ENCODE measurements at places on chromosomes 5 and 9.

- DNase-seq = no peak
Observed at GRCh38 chr9:31390403-31391025, 993.9 kb upstream of the ACO1 start.

GRCh38 chr9:129962451-129962864 lies 80.5 kb downstream of the FNBP1 start:
- no peak for DNase-seq

DNA sequence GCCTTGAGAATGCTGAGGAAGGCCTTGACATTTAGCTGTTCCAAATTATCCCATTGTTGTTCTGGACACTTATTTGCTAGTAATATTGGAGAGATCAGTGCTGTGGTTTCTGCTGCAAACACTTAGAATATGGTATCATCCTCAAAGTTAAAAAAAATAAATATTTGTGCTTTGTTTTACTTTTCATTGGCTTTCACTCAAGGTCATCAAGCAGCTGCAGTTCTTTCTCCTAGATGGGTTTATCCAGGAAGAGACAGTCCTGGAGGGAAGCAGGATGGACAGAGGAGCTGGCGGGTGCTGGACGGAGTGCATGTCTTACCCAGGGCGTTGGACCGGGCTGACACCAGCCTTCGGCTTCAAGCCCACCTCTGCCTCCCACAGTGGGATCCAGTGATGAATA lies 193.6 kb downstream of the MTRR start:
- DNase-seq = no peak

- no peak for DNase-seq
Observed at GRCh38 chr5:113693701-113694100, 180.2 kb downstream of the YTHDC2 start.

GRCh38 chr9:107489687-107490605 lies at the start of gene KLF4:
TSS of gene KLF4 (minus strand) at chr9:107489769. CDS start at chr9:107489172, 597 bp downstream.
- peak; percentile 93 for DNase-seq

- DNase-seq = no peak
Observed at GRCh38 chr9:38671372-38671731, 48.6 kb downstream of the FAM240B start.

- peak; percentile 13 for DNase-seq
Observed at GRCh38 chr5:136686192-136686872, 321.0 kb upstream of the TRPC7 start.

DNA sequence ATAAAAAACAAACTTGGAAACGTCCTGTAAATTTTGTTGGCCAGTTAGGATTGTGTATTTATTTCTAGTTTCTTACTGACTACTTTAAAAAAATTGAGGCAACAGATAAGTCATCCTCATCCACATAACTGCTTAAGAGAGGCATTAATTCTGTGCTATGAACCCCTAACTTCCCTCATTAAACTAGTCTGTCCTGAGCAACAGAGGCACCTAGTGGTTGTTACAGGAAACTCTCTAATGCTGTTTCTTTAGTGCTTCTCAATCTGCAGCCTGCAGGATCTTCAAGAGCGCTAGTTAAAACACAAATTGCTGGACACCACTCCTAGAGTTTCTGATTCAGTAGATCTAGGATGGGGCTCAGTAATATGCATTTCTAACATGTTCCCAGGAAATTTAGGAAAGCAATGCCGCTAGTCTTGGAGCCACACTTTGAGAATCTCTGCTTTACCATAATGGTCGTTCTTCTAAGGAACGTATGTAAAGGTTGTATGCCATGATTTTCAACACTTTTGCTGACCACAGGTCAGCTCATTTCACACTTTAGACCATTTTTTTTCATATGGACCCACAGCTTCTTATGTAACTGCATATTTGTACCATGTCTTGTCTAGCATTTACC lies 410.1 kb upstream of the SMARCA2 start:
- DNase-seq = peak; percentile 1

- no peak for DNase-seq
Observed at GRCh38 chr5:178244576-178244975, 12.0 kb upstream of the PHYKPL start.

DNA sequence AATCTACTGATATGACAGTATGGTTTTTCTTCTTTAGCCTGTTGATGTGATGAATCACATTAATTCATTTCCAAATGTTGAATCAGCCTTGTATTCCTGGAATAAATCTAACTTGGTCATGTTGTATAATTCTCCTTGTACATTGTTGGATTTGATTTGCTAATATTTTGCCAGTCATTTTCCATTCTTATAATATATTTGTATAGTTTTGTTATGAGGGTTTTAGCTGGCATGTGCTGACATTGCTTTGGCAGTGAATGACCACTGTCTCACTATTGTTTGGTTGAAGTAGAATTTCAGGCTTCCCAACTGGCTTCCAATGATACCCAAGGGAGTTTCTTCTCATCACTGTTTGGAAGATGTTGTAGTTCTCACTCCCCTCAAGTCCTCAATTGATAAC lies 983.0 kb upstream of the PTPRD start:
- no peak for DNase-seq

DNA sequence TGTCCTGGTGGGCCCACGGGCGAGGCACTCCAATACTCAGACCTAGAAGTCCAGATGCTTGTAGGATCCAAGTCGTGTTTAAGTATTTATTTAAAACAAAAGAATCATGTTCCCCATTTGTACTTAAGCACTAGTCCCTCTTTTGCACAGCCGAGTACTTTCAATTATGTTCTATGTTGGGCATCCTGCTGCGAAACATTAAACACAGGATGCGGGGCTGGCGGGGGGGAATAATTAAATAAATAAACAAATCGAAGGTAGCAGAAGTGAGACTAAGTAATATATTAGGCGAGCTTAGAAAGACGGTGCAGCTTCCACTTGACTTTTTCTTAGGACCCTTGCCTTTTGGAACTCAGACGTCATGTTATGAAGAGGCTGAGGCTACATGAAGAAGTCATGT lies 1129.2 kb upstream of the ACO1 start:
- DNase-seq = no peak

GRCh38 chr5:141657937-141658545 lies 6.8 kb upstream of the FCHSD1 start:
- DNase-seq = no peak

GRCh38 chr5:158051036-158051435 lies 192.1 kb upstream of the CLINT1 start:
- no peak for DNase-seq

DNA sequence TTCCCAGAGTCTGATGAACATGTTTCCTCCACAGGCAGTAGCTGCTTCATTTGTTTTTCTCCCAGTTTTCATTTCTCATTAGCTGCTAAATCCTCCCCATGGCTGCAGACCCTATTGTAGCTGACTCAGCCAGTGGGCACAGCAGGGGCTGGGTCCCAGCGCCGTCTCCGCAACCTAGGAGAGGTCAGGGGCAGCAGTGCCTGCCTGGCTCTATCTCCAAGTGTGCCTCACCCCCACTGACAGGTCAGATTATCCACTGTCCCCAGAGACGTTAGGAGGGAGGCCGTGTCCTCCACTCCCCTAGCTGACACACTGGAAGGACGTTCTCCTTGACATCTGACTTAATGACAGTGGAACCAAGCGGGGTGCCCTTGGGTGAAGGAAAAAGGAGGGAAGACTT lies 31.1 kb downstream of the KCNIP1 start:
- no peak for DNase-seq

DNA sequence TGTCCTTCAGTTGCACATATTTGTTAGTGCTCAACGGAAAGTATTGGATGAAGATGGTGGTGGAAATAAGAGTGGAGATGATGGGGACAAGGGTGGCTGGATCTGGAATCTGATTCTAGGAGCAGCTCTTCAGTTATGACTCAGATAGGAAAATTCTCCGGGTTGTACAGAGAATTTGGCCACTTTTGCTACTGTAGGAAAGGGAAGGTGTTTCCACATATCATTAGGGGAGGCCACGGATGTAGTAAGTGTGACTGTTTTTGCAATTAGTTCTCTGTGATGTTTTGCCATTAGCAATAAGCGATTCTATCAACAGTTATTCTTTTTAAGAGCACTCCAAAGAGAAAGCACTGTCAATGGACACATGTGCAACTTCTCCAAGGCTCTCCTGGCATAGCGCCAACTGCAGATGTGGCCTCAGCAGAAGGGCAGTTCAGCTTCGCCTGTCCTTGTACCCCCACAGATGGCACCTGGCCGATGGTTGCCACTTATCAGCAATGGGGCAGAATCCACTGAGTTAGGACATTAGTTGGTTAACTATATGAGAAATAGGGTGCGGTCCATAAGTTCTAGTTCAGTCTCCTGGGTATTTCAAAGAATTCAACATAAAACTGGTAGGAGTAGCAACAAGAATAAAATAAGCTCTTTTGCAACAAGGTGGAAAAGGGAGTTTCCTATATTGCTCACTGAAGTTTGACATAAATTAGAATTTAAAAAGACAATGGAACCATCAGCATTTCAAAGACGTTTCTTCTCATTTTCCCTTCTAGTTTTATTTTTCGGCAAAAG lies 96.3 kb downstream of the ARSB start:
- DNase-seq = no peak

Data from HuH-7 (cell line).